CD8-positive, alpha-beta memory T cell (primary cell): ENCODE measurements at places on chromosomes 11 and 22. TPM values are rescaled to one million over a fixed set of nuclear protein-coding genes. Genes with fewer than 3 reads are reported as not detected.

DNA sequence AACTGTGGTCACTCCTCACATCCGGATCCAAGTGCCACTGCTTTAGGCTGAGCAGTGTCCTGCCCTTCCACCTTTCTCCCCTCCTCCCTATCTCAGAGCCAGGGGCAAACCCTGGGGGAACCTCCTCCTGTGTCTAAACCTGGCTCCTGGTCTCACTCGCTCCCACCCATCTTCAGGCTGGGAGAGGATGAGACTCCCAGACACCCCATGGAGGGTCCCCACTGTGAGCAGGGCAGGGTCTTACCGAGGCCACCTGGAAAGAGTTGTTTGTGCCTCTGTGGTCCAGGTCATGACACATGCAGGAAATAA, 93.6 kb downstream of the PDE2A start:
- no peak overlapping the region for H3K4me3 ChIP-seq
- no peak overlapping the region for H3K27ac ChIP-seq
- no peak for DNase-seq
- no peaks in the 10 kb centered on the region for H3K36me3 ChIP-seq
- peaks cover 11% of the 10 kb centered on the region for H3K4me1 ChIP-seq

- H3K4me3 ChIP-seq, result no peak overlapping the region
- no peaks in the 10 kb centered on the region for H3K36me3 ChIP-seq
- no peaks in the 10 kb centered on the region for H3K4me1 ChIP-seq
- no peak overlapping the region for H3K27ac ChIP-seq
Measured at GRCh38 chr22:42358643-42359558, 73.3 kb downstream of the NFAM1 start.

DNA sequence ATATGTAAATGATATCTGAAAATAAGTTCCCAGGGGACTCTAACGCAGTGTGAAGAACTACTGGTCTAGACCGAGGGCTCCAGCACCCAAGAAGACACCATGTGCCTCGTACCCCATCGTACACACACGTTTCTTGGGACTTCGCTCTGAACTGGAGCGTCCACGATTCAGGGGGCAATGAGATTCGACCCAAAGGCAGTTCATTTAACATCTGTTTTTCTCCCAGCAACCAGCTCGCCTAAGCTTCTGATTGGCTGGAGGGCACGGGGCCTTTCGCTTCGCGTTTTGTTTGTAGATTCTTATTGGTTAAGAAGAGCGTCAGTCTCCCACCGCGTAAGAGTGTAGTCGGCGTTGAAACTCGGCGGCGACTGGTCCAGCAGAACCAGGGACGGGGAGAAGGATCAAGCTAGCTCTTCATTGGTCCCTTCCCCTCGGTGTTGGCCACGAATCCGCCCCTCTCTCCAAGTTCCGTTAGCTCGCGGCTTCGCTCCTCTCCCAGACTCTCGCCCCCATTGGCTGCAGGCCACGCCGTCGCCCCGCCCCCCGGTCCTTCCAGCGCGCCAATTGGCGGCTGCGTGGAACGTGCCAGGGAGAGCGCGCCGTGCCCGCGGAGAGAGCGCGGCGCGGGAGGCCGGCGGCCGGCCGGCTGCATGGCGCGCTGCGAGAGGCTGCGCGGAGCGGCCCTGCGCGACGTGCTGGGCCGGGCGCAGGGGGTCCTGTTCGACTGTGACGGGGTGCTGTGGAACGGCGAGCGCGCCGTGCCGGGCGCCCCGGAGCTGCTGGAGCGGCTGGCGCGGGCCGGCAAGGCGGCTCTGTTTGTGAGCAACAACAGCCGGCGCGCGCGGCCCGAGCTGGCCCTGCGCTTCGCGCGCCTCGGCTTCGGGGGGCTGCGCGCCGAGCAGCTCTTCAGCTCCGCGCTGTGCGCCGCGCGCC, at the start of gene PDXP:
Gene PDXP, plus strand, starts transcription at position 591 of the 933 bp plus-strand sequence. Its CDS starts 60 bp downstream, at position 651.
- peaks cover 31% of the 10 kb centered on the region for H3K4me1 ChIP-seq
- DNase-seq, result peak; percentile 96
- H3K36me3 ChIP-seq, result peaks cover 8% of the 10 kb centered on the region
- H3K4me3 ChIP-seq, result peak within 1 kb of the TSS; percentile 69
- H3K27me3 ChIP-seq, result no peaks in the 10 kb centered on the region

GRCh38 chr11:65767406-65767805, 13.4 kb downstream of the AP5B1 start:
- no peaks in the 10 kb centered on the region for H3K4me1 ChIP-seq
- no peak overlapping the region for H3K27ac ChIP-seq
- no peaks in the 10 kb centered on the region for H3K36me3 ChIP-seq
- no peak for DNase-seq
- H3K27me3 ChIP-seq, result no peaks in the 10 kb centered on the region

DNA sequence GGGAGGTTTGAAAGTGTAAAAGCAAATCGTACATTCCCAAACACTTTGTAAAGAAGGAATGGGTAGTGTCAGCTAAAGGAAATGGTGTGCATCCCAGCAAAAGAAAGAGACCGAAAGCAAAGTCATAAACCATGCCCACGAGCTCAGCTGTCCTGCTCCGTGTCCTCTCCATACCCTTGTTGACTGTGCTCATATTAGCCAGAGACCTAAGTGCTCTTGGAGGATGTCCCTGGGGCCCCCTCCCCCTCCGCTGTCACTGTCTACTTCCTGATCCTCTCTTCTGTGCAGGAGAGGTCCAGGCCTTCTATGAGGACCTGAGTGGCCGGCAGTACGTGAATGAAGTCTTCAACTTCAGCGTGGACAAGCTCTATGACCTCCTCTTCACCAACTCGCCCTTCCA, 46.1 kb downstream of the SCN3B start:
- peaks cover 5% of the 10 kb centered on the region for H3K36me3 ChIP-seq
- H3K27ac ChIP-seq, result no peak overlapping the region
- no peaks in the 10 kb centered on the region for H3K27me3 ChIP-seq
- no peak for DNase-seq

GRCh38 chr11:74783241-74783871, 34.7 kb downstream of the RNF169 start:
- H3K27ac ChIP-seq, result no peak overlapping the region
- H3K27me3 ChIP-seq, result no peaks in the 10 kb centered on the region
- H3K4me1 ChIP-seq, result peaks cover 34% of the 10 kb centered on the region
- H3K4me3 ChIP-seq, result peak overlapping the region; percentile 23

- H3K4me1 ChIP-seq, result no peaks in the 10 kb centered on the region
- no peak overlapping the region for H3K4me3 ChIP-seq
- H3K27me3 ChIP-seq, result no peaks in the 10 kb centered on the region
- H3K36me3 ChIP-seq, result no peaks in the 10 kb centered on the region
- H3K27ac ChIP-seq, result no peak overlapping the region
- DNase-seq, result no peak
Measured at GRCh38 chr11:130850185-130850944, 65.9 kb downstream of the SNX19 start.

PLA2G3 gene
- not detected for total RNA-seq

OR51T1 gene
- total RNA-seq, result not detected

TMEM191C gene
- 0.70 TPM for total RNA-seq
